ENCODE measurements at places on chromosomes 2 and 18.
A peak's percentile ranks its signal among the peaks of the same experiment; 100 is the strongest.

DNA sequence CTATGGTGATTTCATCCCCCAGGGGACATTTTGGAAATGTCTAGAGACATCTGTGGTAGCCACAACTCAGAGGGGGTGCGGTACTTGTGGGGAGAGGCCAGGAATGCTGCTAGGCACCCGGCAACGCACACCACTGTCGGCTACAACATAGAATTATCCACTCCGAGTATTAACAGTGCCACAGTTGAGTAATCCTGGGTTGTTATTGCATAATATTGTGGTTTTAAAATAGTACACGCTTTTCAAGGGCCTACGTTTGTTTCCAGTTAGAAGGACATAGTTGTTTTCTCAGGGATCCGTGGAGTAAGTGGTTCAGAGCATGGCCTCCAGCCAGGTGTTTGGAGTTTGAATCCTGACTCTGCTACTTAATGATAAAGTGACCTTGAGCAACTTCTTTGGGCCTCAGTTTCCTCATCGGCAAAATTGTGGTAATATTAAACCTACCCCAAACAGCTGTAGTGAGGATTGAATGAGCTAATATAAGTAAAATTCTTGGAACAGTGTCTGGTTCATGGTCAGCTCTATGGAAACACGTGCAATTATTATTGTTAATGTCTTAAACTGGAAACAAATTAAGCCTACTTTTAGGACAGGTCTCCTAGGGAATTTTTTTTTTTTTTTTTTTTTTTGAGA, 24.5 kb downstream of the CYP27A1 start:
- H3K36me3 ChIP-seq: no peaks in the 10 kb centered on the region
- H3K4me1 ChIP-seq: peaks cover 4% of the 10 kb centered on the region
- H3K27me3 ChIP-seq: no peaks in the 10 kb centered on the region
- H3K4me3 ChIP-seq: no peak overlapping the region
- H3K27ac ChIP-seq: no peak overlapping the region

DNA sequence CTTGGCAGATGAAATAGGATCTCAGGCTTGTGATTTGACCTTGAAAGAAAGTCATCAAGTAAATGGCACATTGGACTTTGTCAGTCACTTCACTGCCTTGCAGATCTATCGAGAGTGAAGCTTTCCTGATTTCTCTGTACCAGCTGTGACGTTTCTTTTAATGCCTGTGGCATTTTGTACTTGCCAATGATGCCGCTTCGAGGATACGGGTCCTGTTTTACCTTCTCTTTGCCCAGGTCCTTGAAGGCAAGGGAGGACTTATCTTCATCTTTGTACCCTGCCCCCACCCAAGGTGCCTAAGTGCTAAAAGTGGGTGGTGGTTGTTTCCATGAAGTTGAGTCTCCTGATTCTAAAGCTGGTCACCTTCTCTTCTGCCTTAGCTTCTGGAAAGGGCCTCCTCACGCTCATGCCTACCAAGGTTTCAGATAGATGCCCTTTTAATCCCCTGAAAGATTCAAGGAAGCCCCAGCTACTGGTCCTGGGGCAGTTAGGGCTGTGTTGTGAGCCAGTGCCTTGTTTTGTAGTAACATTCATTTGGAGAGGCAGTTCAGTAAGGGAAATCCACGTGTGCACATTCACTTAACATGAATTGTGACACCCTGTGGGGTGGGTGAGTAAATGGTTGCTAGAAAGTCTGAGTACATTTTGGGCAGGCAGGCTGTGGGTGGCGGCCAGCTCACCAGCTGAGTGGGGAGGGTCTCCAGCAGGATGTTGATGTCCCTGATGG, 6.1 kb downstream of the LBH start:
- no peak for DNase-seq
- peaks cover 1% of the 10 kb centered on the region for H3K4me1 ChIP-seq
- H3K36me3 ChIP-seq: no peaks in the 10 kb centered on the region
- H3K27me3 ChIP-seq: no peaks in the 10 kb centered on the region

DNA sequence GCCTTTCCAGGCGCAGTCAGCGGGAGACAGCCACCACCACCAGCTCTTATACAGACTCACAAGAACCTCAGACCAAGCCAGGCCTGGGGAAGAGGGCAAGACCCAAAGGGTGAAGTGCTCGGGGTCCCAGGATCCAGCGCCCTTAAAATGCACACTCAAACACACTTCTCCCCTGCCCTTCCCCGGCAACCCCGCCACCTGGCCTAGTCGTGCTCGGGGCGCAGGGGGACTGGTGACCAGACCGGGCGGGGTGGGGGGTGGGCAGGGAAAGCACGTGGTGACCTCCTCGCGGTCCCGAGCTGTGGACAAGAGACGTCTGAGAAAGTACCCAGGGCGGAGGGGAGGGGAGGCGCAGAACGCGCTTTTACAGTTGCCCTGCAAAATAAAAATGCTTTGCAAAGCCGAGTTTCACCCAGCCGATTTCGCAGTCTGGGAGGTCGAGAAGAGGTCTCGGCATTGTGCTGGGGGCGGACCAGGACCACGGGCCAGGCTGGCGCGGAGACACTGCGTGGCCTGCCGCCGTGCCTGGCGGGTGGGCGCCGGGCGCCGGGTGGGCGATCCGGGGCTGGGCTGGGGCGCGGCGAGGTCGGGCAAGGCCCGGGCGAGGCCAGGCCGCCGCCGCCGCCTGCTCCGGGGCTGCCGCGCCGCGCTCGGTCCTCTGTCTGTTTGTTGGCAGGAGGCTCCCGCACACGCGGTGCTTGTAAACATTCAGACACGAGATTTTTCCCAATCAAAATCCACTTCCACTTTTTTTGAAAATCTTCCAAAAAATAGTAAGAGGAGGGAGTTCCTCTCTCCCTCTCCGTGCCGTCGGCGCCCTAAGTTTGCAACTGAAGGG, 2.0 kb downstream of the BCL11A start:
- no peak overlapping the region for H3K27ac ChIP-seq
- DNase-seq: no peak
- H3K36me3 ChIP-seq: no peaks in the 10 kb centered on the region
- H3K27me3 ChIP-seq: no peaks in the 10 kb centered on the region
- H3K4me1 ChIP-seq: no peaks in the 10 kb centered on the region
- H3K4me3 ChIP-seq: peak overlapping the region; percentile 59

DNA sequence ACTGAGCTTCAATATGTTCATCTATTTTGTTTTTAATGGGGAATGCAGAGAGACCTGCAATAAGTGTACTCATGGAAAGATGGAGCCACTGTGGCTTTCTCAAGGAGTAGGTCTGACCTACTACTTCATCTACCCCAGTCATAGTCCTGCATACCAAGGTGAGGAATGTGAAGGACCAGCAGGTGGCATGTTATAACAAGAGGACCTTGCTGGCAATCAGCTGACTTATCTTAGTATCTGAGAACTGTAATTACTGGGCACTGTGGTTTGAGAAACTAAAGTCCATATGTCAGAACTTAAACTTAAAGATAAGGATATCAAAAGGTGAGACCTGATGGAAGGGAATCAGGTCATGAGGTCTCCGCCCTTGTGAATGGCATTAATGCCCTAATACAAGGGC, 1104.2 kb downstream of the BCL11A start:
- H3K4me3 ChIP-seq: no peak overlapping the region
- no peak for DNase-seq
- no peaks in the 10 kb centered on the region for H3K36me3 ChIP-seq
- H3K27me3 ChIP-seq: no peaks in the 10 kb centered on the region
- no peaks in the 10 kb centered on the region for H3K4me1 ChIP-seq

DNA sequence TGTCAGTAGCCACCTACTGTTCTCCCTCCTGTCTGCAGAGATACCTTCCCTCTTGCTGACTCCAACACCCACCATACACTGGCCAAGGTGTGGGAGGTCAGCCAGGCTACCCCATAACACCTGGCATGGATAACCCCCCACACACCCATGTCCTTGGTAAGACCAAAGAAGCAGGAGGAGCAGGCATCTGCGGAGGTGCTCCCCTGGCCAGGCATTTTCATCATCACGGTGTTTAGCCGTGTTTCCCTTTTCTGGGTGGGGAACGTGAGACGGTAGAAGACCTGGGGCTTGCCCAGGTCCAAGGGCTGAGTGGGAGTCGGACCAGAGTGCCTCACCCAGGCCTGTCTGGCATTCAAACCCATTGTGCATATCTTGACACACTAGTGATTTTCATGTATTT, 150.3 kb downstream of the SMAD7 start:
- no peak overlapping the region for H3K4me3 ChIP-seq
- no peaks in the 10 kb centered on the region for H3K27me3 ChIP-seq
- no peaks in the 10 kb centered on the region for H3K36me3 ChIP-seq
- no peak for DNase-seq

- no peak overlapping the region for H3K4me3 ChIP-seq
- no peak overlapping the region for H3K27ac ChIP-seq
- H3K27me3 ChIP-seq: no peaks in the 10 kb centered on the region
- no peaks in the 10 kb centered on the region for H3K36me3 ChIP-seq
- H3K4me1 ChIP-seq: 0 out of 2 replicates have a peak, but pooled peaks cover 3% of the 10 kb centered on the region
Measured at GRCh38 chr2:227177592-227178336, 13.3 kb downstream of the COL4A3 start.

DNA sequence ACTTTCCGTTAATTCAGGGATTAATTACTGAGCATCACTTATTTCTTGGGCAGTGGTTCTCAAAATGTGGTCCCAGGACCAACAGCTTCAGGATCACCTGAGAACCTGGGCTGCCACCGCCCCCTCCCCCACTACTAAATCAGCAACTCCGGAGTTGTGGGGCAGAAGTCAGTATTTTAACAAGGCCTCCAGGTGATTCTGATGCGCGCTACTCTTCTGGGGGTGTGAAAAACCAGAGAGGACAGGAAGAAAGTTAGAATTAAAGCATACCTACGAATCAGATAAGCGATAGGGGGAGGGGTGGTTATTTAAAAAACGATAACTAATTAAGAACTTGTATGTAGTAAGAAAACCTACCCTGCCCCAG, 319 bp downstream of the ZSCAN30 start:
- no peaks in the 10 kb centered on the region for H3K27me3 ChIP-seq
- H3K27ac ChIP-seq: no peak overlapping the region
- DNase-seq: no peak
- H3K36me3 ChIP-seq: peaks cover 3% of the 10 kb centered on the region
- no peaks in the 10 kb centered on the region for H3K4me1 ChIP-seq
- H3K4me3 ChIP-seq: peak overlapping the region; percentile 43

DNA sequence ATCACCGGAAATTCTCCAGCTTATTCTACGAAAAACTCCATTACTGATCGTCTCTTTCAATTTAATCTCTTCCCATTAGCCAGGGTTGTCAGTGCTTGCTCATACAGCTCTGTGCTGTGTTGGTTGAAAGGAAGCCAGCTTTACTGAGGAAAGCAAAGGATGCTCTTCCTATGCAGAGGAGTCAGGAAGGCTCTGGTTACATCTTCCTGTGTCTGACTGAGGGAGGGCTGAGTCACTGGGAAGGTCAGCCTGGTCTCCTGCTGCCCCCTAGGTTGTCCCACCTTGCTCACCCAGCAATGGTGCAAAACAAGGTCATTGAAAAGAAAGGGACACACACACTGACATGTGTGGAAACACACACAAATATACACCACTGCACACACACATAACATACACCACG, 975.6 kb downstream of the DCDC2C start:
- no peaks in the 10 kb centered on the region for H3K36me3 ChIP-seq
- no peak overlapping the region for H3K4me3 ChIP-seq
- no peaks in the 10 kb centered on the region for H3K4me1 ChIP-seq
- H3K27me3 ChIP-seq: no peaks in the 10 kb centered on the region
- no peak overlapping the region for H3K27ac ChIP-seq
- DNase-seq: peak; percentile 1

Data from iPS DF 6.9 (cell line).